ENCODE measurements at places on chromosomes 1 and 21. TPM values are rescaled to one million over a fixed set of nuclear protein-coding genes. Genes with fewer than 3 reads are reported as not detected.

DNA sequence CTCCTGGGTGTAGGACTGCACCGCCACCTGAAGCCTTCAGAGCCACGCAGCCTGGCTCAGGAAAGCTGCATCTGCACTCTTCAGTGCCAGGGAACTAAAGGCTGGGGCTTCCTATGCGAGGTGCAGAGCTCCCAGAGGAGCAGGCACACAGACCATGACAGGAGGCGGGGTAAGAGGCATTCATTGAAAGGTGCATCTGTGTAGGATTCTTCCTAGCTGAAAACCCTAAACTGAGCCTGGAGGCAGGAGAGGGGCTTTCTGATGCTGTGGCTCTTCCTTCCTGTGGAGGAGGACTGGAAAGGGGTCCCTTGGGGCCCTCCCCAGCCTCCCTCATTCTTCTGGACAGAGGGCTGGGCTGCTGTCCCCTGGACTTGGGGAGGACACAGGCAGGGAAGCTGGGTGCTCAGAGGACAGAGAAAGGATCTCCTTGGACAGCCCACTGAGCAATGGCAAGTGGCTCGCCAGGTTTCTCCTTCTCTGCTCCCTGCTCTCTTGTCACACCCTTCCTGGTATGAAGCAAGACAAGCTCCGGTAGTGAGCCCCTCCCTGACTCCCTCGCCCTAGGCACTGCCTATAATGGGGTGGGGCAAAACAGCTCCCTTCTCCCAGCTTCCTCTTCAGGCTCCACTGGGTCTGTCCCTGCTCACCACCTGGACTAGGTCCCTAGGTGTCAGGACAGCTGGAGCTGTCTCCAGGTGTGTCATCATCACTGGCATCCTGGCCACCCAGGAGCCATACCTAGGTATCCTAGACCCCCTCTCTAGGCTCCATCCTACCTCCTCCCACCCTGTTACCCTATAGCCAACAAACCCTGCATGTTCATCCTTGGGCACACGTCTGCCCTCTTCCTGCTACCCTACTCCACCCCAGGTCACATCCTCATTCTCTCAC, 20.0 kb downstream of the S100A6 start:
- no peak for DNase-seq

DNA sequence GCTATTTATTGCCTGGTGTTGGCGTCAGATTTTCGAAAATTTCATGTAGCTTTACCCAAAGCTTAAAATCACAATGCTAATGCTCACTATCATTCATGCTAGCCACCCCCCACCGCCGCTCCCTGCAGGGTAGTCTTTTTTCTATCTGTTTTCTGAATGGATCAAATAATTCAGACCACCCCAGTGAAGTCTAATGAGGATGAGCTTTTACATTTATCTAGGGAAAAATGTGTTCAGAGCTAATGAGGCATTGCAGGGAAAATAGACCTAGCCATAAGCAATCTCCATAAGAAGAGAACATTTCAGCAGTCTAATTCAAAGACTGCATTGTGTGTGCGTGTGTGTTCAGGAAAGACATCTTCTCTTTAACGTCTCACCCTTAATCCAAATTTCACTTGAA, 533.0 kb upstream of the PRMT6 start:
- DNase-seq, result no peak

DNA sequence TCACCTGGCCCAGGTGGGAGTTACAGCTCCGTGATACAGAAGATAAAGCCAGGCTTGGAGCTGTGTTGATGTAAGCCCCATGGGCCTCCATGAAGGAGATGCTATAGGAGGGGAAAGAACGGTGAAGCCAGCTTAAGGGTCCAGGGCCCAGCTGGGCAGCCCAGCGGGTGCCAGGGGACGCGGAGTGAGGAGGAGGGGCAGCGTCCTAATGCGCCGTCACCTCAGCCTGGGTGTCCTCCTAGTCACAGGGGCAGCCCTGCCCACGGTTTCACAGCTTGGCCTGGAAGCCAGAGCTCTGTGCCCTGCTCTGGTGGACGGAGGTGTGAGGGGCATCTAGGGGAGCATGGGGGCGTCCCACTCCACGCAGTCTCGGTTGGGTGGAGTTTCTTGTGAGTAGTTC, 52.7 kb upstream of the TTC34 start:
- no peak for DNase-seq

GRCh38 chr1:62903982-62904855, 120.3 kb downstream of the ATG4C start:
- no peak for DNase-seq

GRCh38 chr1:55641947-55642346, 426.8 kb upstream of the USP24 start:
- DNase-seq, result no peak

DNA sequence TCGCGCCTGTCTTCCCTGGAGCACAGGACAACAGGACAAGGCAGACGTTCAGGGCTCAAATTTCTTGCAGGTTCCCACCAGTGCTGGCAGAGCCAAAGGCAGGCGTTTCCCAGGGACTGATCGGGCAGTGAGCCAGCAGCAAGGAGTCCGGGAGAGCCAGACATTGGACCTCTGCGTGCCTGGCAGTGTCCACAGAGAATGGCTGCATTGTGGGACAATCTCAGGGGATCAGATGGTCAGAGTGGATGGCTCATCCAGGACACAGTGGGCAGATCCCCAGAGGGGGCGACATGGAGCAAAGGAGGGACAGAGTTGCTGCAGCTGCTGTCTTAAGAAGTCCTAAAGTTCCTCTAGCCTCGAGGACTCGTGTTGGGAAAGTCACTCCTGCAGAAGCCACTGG, 4.6 kb downstream of the TMEM63A start:
- DNase-seq, result no peak

DNA sequence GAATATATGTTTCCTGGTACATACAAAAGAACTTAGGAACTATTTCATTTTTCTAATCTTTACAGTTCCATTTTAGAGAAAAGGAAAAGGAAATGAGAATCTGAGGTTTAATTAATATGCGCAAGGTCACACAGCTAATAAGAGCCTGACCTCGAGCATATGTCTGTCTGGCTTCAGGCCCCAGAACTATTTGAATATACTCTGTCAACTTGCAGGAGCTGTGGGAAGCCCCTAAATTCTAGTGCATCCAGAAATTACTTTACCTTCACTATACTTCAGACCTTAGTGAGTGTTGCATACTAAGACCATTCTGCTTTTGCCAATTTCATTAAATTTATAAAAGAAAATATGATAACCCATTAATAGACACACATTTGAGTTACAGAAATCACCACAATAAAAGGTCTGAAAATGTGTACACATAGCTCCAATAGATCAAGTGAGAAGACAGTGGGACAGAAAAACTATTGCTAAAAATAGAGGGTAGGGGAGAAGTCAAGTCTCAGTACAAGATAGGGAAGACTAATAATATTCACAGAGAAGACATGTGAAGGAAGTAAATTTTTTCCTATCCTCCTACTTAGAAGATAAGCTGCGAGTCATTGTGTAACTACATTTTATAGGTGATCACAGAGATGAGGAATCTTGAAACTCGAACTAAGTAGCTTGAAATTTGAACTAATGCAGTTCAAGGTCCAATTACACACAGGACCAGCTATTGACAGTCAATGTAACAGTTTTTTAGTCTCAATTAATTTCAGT, 3.8 kb downstream of the RGS13 start:
- no peak for DNase-seq

- no peak for DNase-seq
Measured at GRCh38 chr1:45883658-45884057, 80.2 kb downstream of the MAST2 start.

- no peak for DNase-seq
Measured at GRCh38 chr1:53572065-53572814, 113.0 kb downstream of the DMRTB1 start.

DNA sequence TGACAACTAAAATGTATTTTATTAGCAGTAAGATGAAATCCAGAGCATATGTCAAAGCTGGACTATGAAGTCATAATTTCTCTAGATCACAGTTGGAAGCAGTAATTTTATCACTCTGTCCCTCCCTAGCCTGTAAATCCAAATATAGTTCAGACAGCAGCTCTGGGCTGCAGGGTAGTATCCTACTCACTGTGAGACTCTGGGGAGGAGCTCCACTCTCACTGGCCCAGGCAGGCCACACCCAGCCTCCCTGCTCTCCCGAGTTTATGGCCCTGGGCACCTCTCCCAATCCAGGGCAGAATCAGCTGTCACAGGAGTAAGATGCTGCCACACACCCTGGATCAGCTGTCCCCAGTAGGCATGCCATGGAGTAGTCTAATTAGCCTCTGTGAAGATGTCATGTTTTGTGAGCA, 131.1 kb downstream of the HLCS start:
- DNase-seq, result no peak

DNA sequence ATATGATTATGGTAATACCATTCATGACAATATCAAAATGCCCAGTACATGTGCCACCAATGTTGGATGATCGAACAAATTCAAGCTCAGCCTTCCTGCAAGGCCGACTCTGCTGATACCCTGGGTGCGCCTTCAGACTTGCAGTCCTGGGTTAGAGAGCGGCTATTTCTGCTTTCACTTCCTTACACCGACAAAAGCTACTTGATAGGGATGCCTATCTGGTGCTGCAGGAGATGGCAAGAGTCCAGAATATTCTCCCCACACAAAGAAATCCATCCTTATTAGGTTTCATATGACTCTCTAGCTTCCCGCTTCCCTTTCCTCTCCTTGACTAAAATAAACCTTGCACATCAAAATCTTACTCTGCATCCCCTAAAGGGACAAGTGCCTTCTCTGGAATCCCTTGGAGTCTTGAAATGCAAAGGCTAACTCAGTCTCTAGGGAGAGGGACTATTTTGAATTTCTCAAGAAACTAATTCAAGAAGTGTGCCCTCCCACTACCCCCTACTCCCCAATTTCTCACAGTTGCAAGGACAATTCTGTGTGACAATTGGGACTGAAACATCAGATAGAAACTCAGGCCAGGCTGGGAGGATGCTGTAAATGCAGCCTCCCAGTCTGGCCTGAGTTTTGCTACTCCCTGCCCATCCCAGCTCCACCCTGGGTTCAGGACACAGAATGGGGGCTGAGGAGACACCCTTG, 103.1 kb upstream of the USP24 start:
- DNase-seq, result no peak

DNA sequence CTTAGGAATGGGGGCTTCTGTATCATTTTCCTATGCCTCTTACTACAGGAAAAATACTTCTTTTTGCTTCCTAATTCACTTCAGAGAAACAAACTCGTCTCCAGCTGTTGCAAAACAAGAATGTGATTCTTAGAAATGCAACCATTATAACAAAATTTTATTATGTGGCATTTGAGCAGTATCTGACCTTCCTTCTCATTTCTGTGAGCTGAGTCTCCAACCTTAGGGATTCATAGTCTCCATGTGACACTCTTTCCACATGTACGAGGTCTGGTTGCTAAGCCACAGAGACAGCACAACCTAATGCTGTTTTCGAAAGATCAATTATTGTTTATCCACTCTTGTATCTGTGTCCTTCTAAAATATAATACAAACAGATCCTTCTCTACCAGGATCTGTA, 75.3 kb upstream of the RGS4 start:
- DNase-seq, result no peak

DNA sequence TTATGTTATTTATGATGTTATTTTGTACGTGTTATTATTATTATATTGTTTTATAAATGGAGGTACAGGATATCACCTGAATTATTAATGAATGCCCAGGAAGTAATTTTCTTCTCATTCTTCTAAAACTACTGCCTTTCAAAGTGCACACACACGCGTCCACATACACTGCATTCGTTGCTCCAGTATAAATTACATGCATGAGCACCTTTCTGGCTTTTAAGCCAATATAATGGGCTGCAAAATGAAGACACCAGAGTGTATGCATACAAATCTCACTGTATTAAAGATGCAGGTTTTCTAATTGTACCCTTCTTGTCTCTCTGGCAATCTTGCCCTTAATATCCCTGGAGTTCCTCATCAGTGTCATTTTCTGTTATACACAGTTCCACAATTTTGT, 6.9 kb downstream of the RGS4 start:
- DNase-seq, result no peak

DNA sequence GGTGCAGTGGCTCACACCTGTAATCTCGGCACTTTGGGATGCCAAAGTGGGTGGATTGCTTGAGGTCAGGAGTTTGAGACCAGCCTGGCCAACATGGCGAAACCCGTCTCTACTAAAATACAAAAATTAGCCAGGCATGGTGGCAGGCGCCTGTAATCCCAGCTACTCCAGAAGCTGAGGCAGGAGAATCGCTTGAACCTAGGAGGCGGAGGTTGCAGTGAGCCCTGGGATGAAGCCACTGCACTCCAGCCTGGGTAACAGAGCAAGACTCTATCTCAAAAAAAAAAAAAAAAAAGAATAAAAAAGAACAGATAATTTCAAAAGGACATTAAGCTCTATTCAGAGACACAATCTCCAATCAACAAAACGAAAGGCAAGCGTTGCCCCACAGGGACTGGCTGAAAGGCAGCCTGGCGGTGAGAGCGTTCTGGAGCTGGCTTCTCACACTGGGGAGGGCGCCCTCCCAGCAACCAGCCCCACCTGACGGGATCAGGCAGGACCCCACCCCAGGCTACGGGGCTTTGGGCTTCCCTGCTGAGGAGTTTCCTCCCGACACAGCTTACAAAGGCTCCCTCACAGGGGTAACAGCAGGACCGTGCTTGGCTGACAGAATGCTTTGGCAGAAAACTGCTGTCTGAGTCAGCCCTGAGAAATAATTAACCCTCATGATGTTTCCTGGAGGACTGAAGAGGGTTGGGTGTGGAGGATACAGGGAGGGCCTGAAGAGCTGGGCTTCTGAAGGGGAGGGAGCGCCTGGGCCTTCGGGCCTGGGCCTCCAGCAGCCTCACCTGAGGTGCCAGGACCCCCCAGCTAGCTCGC, 31.1 kb upstream of the SRP9 start:
- DNase-seq, result no peak

DNA sequence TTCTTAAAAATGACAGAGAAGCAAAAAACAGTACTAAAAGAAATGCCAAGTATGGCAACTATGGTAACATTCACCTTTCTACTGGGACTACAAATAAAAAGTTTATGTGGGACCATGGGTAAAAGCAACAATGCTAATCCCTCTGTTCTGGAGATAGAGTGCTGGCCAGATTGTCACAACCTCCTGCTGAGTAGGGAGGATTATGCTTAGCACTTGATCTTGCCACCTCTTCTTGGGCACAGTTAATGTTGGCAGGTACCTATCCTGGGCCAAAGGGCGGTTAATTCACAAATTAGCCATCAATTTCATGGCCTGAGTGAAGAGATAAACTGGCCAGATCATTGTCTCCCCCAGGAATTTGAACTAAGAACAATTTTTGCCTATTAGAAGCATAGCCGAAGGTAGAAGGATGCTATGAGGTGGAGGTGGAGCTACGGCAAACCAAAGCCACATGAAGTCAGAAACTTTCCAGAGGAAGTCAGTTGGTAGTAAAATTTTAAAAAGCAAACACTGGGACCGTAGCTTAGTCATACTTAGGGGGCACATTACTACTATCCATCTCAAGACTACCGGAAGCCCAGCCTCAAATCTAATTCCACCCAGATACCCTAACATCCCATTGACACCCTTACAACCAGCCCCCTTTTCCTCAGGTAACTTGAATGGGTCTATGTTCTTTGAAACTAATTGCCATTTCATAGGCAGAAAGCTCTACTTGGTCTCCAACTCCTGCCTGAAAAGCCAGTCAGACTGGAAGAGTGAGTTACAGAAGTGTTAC, 2.7 kb downstream of the SCYL3 start:
- no peak for DNase-seq

DAB1 gene
- not detected for total RNA-seq

PEX14 gene
- total RNA-seq, result 10.6 TPM

SPATA17 gene
- total RNA-seq, result not detected

TAF13 gene
- total RNA-seq, result 9.3 TPM

C21orf58 gene
- 3.2 TPM for total RNA-seq

GJC2 gene
- total RNA-seq, result 5.4 TPM

PLOD1 gene
- 79.9 TPM for total RNA-seq

MEGF6 gene
- total RNA-seq, result 194 TPM

DYRK1A gene
- total RNA-seq, result 34.4 TPM

SPRR2B gene
- not detected for total RNA-seq

LCE1C gene
- total RNA-seq, result not detected

KRTAP20-2 gene
- total RNA-seq, result not detected

GJA9 gene
- total RNA-seq, result not detected

TRPM2 gene
- total RNA-seq, result 0.43 TPM

All from ascending aorta (tissue), 2 donors.